AG04450 (cell line): ENCODE measurements at places on chromosomes 7 and 10.

DNA sequence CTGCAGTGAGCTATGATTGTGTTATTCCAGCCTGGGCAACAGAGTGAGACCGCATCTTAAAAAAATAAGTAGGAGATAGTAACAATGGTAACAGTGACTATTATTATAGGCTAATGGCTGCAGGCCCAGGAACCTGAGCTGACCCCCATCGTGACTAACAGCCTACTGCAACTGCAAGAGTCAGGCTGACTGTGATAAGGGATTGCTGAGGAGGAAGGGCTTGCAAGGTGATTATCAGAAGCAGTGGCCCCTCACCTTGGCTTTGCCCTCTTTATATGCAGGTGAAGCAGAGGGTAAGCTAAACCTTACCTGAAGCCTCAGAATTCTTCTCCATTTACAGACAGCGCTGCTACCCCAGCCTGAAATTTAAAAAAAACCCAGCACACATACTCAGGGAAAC, 83.9 kb upstream of the SDK1 start:
- DNase-seq = no peak

- no peak for DNase-seq
Measured at GRCh38 chr10:96072674-96073073, 29.3 kb downstream of the CCNJ start.

DNA sequence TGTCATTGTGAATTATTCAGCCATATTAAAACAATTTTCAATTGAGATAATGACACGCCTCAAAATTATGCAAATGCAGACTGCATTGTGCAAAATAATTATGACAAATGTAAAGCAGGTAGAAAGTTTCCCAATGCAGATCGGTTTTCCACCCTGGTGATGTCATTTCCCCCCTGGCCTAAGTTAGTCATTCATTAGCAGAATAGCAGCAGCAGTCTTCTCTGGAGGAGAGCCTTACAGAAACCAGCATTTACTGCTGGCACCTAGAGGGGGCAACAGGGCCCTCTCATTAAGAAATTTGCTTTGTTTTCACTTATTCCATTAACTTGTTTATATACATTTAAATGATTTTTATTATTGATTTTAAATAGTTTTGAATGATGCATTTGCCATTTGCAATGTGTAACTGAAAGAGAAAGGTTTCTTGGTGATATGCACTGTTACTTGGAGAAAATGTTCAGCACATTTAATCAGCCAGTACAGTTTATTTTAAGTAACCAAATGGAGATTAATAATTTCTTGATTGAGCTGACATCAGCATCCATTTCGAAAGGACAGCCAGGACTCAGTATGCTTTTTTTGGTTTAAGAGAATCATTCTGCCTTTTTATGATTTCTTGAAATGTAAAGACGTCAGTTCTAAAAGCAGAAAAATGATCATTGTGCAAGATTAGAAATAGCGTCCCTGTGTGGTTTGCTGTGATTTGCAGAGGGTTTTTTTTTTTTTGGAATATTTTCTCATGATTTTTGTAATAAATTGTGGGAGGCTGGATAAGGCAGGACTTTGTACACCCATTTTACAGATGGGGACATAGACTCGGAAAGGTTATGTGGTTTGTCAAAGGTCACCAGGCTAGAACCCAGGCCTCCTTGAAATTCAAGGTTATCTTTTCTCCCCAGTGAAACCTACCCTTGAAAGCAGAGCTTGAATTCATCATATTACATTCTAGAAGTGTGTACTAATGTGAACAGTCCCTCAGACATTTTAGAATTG, 3.5 kb downstream of the ARID5B start:
- no peak for DNase-seq

- no peak for DNase-seq
Measured at GRCh38 chr10:98035599-98035998, 5.2 kb upstream of the CRTAC1 start.

- no peak for DNase-seq
Measured at GRCh38 chr10:102619281-102619981, 24.8 kb upstream of the TRIM8 start.

- DNase-seq = no peak
Measured at GRCh38 chr10:72332423-72333111, 22.2 kb downstream of the DNAJB12 start.

DNA sequence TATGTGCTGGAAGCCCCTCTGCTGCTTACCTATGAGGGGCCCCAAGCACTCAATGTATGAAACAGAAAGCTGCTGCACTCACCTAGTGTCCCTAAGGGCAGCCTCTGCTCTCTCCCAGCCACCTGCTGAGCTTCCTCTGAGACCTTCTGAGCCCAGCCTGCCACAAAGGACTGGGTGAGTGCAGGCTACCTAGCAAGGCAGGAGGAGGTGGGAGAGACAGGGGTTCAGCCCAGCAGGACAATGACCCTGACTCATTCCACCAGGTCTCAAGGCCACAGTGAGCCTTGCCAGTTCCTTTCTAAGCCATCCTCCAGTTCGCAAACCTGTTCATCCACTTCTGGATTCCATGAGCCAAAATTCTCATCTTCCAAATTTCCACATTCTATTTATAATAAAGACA, 16.3 kb downstream of the VOPP1 start:
- DNase-seq = no peak

DNA sequence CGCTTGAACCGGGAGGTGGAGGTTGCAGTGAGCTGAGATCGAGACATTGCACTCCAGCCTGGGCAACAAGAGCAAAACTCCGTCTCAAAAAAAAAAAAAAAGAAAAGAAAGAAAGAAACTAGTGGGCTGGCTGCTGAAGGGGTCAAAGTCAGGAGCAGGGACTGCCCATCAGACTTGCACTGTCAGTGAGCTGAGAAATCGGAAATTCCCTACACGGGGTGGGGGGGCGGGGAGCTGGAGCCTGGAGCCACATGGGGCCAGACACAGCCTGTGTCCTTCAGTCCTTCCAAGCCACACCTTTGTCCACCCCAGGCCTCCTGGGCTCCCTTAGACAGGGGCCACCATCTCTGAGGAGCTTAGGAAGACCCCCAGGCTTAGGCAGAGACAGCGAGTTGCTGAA, 34.5 kb downstream of the SRRM3 start:
- no peak for DNase-seq

DNA sequence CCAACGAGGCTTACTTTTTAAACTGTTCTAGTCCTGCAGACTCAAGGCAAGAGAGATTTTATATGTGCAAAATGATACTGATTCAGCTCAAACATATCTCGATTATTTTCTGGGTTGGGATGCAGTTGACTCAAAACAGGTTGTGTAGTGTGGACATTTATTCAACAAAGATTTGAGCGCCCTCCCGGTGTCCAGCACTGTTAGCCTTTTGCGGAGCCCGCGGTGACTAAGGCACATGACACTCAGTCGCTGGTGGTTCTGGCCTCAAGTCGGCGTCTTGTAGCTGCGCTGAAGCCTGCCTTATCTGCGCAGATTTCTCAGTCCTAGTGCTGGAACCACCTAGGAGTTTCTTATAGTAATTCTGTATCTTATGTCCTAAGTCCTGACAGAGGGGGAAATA, 938 bp upstream of the CADPS2 start:
- no peak for DNase-seq

DNA sequence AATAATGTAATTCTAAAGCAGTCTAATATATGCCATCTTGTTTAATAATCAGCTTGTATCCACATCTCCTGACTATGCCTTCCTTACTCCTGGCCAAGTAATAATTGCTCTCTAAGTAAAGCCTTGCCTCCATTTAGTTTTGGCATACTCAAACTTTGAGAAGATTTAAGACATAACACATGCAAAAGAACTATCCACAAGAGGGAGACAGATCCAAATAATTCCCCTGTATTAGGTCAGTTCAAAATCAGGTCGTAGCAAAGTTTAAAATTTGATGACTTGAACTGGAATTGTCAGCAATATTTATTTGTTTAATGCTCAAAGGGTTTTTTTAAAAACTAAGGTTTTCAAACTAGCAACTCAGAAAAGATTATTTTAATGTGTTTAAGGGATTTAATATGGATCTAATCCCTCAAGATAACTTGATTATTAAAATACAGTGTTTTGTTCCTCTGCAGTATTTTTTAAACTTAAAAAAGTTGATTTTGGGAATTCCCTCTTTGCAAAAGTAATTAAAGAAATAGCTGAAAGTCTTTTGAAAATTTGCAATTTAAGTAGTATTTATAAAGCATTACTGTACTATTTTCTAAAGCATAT, 95.3 kb downstream of the HDAC9 start:
- no peak for DNase-seq

DNA sequence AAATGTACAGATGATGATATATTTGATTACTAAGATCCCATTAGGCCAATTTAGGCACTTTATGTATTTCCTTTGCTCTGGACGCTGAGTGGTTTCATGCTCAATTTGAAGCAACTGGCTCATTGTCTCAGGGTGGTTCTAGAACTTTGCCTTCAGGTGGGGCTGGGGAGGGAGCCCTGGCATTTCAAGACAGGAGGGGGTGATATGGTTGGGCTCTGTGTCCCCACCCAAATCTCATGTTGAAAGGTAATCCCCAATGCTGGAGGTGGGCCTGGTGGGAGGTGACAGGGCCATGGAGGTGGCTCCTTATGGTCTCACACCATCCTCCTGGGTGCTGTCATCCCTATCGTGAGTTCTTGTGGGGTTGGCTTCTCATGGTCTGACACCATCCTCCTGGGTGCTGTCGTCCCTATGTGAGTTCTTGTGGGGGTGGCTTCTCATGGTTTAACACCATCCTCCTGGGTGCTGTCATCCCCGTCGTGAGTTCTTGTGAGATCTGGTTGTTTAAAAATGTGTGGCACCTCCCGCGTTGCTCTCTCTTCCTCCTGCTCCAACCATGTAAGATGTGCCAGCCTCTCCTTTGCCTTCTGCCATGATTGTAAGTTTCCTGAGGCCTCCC, 151.5 kb upstream of the KLF6 start:
- DNase-seq = no peak

DNA sequence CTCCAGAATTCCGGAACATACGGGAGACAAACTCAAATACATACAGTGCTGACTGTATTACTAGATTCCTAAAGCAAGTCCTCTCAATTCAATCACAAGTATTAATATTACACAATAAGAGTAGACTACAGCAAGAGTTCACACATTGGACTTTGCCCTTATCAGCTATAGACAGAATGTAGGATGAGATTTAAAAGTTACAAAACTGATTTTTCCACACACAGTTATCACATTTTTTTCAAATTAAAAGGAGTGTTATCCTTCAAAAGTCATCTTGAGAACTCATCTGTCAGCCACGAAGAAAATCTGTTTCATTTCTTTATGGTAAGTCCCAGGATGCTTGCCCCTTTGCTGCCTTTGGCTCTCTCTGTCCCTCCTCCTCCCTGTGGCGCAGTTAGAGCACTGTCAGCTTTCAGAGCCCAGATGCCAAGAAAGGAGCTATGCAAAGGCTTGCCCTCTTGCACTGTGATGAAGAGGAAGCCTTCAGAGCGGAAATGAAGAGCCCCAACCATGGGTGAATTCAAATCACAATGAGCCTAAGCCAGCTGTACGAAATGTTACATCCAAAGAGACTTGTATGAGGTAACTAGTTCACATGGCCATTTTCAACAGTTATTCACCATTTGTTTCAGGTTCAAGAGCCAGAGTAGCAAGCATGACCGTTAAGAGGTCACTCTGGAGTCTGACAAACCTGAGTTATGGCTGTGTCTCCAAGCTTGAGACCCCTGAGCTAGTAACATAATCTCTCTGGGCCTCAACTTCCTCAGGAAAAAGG, 10.7 kb downstream of the NCOA4 start:
- no peak for DNase-seq

DNA sequence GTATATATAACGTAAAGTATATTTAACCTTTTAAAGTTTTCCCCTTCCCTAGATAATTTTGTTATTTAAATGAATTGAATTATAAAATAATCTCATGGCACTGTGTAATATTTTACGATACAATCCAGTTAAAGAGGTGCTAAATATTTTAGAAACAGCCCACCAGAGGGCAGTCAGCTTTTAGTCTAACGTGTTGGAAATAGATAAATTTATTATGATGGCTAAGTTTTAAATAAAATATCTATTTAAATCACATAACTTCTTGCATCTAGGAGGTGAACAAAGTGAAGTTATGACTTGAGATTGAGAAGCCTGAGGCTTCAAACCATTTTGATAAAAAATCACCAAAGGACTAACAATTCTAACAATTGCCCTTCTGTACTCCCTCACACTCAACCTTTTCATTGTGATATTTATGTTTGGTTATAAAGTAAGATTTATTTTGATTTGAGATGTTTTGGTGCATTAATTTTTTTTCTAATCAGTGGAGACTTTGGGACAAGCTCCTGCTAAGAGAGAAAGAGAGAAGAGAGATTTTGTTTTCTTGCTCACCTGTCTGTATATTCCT, 171.5 kb upstream of the SP4 start:
- no peak for DNase-seq

- no peak for DNase-seq
Measured at GRCh38 chr7:122975341-122975740, 20.2 kb downstream of the TAS2R16 start.

GRCh38 chr10:33566001-33566400, 231.5 kb upstream of the NRP1 start:
- DNase-seq = no peak

DNA sequence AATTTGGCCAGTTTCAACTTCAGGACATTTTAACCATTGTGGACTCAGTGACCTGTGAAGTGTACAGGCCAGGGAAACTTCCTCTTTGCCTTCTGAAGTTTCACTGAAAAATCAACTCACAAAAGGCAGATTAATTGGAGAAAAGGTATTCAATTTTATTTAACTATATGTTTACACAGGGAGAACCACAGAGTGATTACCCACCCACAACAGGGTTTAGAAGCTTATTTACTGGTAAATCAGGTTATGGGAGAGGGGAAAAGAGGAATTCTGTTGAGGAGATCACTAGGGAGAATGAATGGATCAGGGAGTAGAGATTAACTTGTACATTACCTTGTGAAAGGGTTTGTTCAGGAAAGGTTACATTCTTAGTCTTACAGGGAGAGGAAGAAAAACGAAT, 1.7 kb upstream of the AKR1D1 start:
- no peak for DNase-seq

DNA sequence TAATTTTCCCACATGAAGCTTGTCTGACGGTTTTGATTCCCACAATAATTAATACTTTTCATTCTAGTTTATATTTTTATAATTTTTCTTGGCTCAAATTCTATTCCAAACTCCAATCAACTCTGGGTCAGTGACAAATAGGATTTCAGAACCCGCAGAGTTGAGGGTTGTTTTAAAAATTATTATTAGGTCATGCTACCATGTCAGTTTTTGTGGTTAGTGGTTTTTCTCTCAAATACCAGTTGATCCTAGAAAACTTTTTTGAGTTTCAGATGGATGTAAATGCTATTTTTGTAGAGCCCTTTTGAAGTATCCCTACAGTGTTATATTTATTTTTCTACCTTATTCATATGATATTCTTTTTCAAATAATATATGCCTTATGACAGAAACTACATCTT, 237.4 kb downstream of the SEMA3D start:
- no peak for DNase-seq

DNA sequence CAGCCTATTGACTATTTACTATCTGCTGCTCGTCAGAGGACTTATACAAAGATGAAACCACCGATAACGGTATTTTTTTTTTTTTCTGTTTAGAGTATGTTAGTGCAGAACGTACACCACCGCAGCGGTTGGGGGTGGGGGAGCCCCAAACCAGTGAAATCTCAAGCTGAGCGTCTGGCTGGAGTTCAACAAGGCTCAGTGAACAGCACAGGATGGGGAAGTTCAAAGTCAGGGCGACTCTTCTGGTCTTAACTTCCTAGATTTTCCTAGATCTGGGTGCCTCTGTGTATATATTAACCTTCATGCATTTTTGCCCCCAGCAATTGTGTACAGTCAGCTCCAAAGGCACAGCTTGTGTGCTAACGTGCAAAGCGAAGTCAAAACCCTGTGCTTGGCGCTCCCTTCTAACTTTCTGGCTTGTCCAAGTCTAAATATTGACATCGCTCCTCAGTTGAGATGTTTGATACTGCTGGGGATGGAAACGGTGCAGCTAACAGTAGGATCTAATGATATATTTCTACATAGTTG, 1.1 kb downstream of the RHOBTB1 start:
- DNase-seq = no peak
